ENCODE measurements at places on chromosomes 7 and 10.

GRCh38 chr10:97123765-97124164 is 62.0 kb downstream of the SLIT1 start:
- DNase-seq = no peak

DNA sequence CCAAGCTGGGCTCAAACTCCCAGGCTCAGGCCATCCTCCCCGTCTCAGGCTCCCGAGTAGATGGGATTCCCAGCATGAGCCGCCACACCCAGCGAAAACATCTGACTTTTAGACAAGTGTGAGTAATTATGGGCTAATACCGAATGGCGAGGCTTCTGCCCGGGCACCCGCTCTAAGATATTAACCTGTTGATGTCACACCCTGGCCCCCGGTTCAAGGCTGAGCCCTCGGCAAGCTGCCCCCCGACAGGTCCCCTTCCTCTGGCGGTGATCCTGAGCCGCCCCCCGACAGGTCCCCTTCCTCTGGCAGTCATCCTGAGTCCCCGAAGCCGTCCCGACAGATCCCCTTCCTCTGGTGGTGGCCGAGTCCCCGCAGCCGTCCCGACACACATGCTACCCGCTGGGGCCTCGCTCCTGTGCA is 5.2 kb downstream of the PSMG3 start:
- no peak for DNase-seq

DNA sequence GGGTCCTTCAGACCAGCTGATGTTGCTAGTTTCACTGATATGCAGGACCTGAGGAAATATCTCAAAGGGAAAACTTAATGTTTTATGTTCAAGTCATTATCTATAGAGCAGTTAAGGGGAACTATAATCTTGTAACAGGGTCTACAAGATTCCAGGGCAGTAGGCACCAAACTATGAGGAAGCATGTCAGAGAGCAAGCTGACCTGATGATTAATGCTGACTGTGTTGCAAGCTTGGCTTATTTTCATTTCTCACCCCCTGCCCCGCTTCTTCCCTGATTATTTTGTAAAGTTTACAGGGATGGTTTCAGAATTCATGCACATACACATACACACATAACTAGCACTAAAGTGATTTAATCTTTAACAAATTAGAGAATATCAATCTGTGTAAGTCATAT is 84.3 kb upstream of the CACNA2D1 start:
- DNase-seq = no peak

DNA sequence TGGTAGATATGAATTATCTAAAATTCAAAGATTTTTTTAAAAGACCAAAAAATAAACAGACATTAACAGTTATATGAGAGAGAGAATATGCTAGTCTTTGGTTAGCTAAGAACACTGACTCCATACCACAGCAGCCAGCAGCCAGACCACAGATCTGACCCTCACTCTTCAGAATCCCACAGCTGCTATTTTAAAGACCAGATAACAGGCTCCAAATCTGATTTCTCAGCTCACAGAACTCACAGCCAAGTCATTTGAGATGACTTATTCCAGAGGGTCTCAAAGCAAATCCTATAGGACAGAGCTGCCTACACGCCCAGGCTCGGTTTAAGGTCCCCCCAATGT is 20.4 kb downstream of the NUDCD3 start:
- no peak for DNase-seq

DNA sequence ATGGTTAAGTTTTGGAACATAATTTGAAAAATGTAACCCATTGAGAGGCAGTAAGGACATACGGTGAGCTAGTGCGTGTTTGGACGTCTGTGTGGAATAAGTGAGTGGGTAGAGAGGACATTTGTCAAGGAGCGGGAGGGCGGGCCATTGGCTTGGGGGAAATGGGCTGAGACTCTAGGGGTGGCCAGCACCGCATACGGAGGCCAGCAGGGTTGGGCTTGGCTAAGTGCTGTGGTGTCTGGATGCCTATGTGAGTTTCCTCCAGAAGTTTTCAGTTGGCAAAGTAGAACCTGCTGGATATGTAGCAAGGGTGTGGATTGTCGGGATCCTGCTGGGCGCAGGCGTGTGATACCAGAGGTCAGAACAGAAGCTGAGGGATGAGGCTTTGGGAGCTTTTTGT is 103.0 kb downstream of the TCF7L2 start:
- no peak for DNase-seq

GRCh38 chr10:30724296-30724695 is 94.7 kb upstream of the LYZL2 start:
- no peak for DNase-seq

DNA sequence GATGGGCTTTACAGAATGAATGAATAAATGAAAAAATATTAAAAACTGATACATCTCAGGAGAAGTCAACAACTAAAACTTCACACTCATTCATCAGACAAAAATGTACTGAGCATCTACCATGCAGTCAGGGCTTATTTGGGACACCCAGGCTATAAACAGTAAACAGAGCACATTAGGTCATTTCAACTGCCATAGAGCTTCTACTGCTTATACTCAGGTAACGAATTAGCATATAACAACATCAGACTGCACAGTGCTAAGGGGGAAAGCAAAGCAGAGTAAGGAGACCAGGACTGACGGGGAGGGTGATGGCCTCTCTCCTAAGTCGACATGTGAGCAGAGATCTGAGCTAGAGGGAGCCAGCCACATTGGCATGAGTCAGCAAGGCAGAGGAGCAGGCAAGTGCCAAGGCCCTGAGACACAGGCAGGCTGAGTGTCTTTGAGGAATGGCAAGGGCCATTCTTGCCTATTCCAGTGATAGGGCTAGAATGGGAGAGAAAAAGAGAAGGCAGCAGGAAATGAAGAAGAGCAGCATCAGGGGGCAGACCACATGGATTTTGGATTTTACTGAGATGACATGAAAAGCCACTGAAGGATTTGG is 528.9 kb downstream of the PARD3 start:
- no peak for DNase-seq

DNA sequence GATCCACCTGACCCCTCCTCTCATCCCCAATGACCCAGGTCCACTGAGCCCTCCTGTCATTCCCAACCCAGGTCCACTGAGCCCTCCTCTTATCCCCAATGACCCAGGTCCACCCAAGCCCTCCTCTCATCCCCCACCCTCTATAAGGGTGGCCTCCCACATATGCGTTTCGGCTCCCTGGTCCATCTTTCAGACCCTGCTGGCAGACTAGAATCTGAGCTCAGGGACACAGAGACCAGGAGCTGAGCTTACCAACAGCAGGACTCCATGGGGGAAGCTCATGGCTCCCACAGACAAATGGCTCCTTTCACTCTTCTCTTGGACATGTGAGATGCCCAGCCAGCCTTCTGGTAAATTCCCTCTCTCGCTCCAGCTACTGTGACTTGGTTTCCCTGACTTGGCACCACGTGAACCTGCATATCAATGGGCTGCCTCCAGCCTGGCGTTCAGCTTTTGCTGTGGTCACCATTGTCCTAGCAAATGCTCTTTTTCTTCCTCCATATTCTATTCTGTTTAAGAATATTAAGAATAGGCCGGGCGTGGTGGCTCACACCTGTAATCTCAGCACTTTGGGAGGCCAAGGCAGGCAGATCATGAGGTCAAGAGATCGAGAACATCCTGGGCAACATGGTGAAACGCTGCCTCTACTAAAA is 24.8 kb upstream of the INPP5A start:
- DNase-seq = no peak

- DNase-seq = no peak
Measured at GRCh38 chr10:130438861-130439260, 302.7 kb downstream of the GLRX3 start.

DNA sequence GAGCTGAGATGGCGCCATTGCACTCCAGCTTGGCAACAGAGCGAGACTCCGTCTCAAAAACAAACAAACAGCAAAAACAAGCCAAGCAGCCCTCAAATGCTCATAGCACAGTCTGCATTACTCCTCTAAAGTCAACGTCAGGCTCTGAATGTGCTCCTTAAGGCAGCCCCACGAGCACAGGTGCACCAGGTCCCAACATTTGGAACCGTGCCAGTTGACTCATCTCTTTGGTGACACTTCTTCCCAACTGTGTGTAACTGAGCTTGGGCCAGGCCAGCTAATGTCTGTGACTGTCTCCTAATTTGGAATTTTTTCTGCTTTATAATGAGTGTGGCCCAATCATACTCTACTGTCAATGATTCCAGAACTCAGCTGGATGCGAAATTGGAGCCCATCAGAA is 66.3 kb upstream of the EFCAB10 start:
- DNase-seq = no peak

- DNase-seq = no peak
Measured at GRCh38 chr7:86212976-86213375, 430.7 kb upstream of the GRM3 start.

DNA sequence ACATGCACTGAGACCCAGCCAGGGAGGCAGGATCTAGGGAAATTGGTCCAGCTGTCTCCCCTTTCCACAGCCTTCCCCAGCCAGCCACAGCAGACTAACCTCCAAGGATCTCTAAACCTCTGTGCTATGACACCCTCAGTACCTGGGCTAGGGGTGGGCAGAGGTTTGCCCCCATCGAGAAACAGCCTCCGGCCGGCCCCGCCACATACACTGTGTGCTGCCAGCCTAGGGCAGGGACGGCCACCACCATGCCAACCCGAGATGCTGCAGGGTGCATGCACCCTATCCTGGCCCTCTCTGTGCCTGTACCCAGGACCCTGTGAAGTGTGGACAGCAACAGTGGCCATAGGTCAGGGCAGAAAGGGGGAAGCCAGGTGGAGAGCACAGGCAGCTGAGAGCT is 58.1 kb downstream of the PARP12 start:
- no peak for DNase-seq

DNA sequence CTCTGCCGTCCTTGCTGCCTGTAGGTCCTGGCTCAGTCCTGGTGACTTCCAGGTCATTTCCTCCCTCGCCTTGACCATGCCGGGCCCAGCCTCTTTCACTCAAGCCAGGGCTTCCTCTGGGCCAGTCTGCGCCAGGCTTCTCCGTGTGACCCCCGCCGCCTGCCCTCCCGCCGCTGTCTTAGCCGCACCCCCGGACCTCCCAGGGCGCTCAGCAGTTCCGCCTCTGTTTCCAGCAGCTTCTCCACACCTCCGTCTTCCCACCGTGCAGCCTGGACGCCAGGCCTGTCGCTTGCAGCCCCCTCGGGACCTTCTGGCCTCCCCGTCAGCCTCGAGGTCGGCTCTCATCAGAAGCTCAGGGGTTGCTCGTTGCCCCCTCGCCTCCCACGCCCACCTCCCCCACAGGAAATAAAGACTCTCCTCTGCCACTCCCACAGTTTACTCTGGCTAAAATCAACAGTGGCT is 123.0 kb upstream of the FZD8 start:
- no peak for DNase-seq

- no peak for DNase-seq
Measured at GRCh38 chr10:71771821-71772617, 1.3 kb downstream of the VSIR start.

DNA sequence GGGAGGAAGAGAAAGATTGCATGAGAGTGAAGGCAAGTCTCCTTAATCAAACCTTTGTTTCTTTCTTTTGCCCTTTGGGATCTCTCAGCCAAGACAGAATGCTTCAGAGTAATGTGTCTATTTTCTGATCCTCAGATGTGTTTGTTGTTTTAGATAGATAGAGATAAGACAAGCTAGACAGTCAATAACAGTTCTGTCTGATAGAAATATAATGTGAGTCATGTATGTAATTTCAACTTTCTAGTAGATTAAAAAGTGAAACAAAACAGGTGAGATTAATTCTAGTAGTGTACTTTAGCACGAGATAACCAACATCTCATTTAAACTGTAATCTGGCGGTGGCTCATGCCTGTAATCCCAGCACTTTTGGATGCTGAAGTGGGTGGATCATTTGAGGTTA is 159.2 kb downstream of the GATA3 start:
- no peak for DNase-seq

DNA sequence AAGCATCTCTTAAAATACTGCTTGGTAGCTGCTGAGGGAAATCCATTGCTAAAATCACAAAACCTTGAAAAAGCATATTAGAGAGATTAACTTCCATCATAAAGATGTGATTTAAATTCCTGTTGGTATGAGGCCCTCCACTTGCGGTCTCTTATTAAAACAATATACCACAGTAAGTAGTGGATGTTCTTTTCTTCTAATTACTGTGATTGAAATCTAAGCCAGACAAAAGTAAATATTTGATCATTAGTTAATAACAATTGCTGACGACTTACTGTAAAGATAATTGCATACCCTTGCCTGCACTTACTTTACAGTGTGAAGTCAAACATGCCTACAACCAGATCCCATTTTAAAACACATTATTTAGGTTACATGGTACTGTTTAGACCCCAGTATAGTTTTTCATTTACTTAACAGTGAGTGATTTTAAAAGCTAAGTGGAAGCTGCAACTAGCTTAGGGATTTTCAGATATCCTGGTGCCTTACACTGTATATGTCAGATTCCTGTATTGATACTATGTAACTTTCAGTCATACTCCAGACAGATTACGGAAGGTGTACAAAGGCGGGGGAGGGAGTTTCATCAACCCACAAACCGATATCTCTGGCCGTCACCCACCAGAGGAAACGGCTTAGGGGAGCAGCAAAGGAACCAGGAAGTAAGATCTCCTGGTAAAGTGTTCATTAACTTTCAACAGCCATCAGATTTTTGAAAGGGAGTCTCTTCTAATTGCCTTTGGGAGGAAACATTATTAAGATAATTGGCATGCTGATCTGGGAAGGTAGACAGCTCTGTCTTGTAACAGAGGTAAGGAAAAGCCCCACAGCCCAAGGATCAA is 986 bp downstream of the NRP1 start:
- DNase-seq = no peak

DNA sequence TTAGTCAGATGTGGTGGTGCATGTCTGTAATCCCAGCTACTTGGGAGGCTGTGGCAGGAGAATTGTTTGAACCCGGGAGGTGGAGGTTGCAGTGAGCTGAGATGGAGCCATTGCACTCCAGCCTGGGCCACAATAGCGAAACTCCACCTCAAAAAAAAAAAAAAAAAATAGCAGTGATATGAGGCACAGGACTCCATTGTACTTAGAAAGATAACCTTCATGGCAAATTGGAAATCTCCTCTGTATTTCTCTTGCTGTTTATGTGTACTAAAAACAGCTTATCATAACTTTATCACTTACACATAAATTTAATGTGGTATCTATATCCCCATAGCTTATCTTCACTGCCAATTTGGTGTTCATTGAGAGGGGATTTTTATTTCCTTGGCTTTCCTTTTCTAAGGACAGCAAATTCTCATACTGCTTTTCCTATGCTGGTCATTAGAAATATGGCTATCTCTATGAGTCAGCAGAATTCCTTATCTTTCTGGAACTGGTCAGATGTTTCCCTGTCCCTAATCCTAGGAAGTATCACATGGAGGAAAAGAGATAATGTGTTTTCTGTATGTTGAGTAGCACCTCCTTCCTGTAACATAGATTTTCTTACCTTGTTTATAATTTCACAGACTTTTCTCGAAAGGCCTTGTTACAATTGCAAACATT is 40.6 kb upstream of the ZEB1 start:
- no peak for DNase-seq

- no peak for DNase-seq
Measured at GRCh38 chr7:35658606-35659201, 36.2 kb downstream of the HERPUD2 start.
